Stimulated activated CD4-positive, alpha-beta T cell treated with anti-CD3 and anti-CD28 coated beads, Interleukin-1b, Interleukin-23, amount 100 ng/mL, for 1 hour (primary cell): ENCODE measurements at places on chromosomes 4 and X.

DNA sequence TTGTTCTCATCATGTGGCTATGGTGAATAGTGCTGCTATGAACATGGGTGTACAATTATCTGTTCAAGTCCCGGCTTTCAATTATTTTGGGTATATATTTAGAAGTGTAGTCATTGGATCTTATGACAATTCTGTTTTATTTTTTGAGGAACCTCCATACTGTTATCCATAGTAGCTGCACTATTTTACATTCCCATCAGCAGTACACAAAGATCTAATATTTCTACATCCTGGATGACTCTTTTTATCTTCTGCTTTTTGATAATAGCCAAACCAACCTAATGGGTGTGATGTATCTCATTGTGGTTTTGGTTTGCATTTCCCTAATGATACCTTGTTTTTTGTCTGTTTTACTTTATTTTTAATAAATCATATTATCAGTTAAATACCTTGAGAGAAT, 12.9 kb upstream of the IL13RA1 start:
- DNase-seq, result no peak

GRCh38 chr4:114734594-114734993, 136.0 kb downstream of the UGT8 start:
- no peak for DNase-seq

- no peak for DNase-seq
These were observed 87.7 kb upstream of the EFHC2 start for GRCh38 chrX:44431194-44431593.

DNA sequence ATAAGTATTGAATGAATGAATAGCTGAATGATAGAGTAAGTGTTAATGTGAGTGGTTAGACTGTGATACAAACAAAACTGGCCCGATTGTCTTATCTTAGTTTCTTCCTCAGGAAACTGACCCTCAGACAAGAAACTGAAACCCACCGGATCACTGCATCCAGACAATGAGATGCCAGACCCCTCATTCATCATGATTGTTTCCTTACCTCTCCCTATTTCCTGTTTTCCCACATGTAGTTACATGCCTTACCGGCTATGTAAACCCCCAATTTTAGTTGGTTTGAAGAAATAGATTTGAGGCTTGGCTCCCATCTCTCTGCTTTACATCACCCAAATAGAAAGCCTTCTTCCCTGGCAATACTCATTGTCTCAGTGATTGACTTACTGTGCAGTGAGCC, 218.9 kb upstream of the PPP1R2C start:
- no peak for DNase-seq

- no peak for DNase-seq
These were observed 272.8 kb upstream of the EPHA5 start for GRCh38 chr4:65943076-65943475.

DNA sequence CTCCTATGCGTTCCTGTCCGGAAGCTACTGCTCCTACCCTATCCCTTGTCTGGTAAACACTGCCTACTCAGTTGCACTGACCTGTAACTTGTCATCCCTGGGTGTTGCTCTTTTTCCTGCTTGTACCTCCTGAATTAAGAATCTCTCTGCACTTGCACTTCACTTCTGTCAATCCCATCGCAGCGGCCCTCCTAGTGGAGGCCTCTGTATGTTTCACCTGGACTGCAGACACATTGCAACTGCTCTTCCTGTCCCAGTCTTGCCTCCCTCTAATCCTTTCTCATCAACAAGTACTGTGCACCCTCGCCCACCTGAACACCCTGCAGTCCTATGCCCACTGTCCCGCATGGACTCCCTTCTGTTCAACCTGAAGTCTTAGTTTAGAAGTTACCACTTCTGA, 8.0 kb downstream of the GK start:
- no peak for DNase-seq

GRCh38 chr4:8254076-8254475, 15.5 kb upstream of the HTRA3 start:
- DNase-seq, result no peak

DNA sequence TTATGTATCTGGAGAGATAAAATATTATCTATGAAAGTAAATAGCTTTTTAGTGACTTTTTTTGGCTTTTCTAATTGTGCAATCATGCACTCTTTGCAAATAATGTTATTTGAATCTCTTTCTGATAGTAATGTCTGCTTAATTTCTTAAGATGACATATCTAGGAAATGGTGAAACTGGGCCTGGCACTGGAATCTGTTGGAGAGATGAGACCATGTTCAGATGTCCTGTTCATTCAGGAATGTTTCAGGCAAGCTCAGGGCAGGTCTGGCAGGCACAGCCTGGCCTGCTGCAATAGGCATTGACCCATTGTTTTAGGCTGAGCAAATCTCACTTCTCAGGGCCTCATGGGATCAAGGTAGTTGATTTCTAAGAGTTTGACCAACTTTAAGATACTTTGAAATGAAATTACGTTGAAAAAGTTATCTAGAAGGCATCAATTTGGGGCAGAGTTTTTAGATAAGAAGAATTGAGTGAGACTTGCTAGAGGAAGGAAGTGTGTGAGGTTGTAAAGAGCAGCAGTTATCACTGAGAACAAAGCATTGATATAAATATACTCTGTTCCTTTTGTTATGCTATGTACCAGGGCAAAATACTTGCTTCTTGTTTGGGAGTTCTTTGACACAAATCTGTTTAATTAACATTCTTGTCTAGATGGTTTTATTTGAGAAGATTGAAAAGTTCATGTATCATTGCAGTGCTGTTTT, 133.0 kb upstream of the LEF1 start:
- no peak for DNase-seq

- no peak for DNase-seq
These were observed 803.6 kb upstream of the ADGRL3 start for GRCh38 chr4:60396341-60397049.

DNA sequence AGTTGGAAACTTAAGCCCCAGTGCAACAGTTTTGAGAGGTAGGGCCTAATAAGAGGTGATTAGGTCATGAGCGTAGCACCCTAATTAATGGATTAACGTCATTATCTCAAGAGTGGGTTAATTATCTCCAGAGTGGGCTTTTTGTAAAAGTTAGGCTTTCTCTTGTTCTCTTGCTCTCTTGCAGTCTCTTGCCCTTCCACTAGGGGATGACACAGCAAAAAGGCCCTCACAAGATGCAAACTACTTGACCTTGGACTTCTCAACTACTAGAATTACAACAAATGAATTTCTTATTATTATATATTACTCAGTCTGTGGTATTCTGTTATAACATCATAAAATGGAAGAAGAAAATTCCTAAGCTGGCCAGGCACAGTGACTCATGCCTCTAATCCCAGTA, 22.1 kb upstream of the NDST3 start:
- DNase-seq, result no peak

DNA sequence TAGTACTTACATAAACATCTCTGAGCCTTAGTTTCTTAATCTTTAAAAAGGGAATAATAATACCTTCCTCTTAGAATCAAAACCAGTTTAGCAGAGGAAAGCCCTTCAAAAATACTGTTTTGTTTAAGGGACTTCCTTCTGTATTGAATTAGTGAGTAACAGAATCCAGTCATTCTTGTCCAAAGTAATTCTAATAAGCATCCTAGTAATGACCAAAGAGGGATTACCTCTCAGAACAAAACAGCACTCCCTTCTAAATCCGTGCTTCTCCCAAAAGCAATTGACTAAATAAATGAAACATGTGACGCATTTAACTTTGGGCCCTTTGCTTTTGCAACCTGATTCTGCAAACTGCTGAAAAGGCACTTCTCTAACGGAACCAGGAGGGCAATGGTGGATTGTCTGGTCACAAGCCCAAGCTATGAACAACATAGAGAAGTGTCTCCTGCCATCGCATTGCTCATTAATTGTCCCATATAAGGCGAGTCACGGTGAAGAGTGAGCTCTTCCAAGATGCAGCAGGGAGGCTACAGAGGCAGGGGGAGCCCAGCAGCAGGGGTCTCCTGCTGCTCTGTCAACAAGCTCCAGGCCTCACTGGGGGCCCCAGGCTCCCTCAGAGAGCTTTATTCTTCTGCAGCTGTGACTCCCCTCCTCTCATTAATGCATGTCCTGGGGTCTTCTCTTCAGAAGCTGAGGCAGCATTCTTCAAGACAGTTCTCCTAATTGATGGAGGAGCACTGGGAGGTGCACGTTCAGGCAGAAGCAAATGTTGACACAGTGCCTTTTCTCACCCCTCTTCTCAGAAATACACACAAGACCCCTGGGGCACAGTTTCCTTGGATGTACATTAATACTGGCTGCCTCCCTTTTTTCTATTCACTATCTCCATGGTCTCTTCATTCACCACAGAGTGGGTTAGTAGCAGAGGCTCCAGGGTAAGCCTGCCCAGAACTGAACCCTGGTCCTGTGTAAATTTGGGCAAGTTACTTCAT, 419.6 kb upstream of the RASGEF1B start:
- DNase-seq, result no peak

DNA sequence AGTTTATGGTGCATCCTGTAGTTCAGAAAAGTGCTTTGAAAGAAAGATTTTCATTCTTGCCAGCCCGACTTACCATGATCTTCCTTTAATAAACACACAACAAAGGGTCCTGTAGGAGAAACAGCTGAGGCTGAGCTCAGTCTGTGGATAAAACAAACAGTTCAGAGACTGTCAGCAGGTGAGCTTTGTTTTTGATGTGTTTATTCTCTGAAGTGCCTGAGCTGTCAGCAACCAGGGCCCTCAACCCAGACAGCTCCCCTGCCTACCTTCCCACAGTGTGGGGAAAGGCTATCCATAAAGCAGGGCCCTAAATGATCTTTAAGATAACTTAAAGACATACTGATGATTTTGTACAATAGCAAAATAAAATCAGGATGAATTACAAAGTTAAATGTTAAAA, 459.2 kb upstream of the GALNT7 start:
- no peak for DNase-seq

GRCh38 chr4:100257567-100257966, 67.3 kb upstream of the DDIT4L start:
- no peak for DNase-seq

- no peak for DNase-seq
These were observed 25.1 kb upstream of the FAM156A start for GRCh38 chrX:52983321-52984000.

GRCh38 chrX:138923805-138924204, 212.3 kb upstream of the FGF13 start:
- no peak for DNase-seq

DNA sequence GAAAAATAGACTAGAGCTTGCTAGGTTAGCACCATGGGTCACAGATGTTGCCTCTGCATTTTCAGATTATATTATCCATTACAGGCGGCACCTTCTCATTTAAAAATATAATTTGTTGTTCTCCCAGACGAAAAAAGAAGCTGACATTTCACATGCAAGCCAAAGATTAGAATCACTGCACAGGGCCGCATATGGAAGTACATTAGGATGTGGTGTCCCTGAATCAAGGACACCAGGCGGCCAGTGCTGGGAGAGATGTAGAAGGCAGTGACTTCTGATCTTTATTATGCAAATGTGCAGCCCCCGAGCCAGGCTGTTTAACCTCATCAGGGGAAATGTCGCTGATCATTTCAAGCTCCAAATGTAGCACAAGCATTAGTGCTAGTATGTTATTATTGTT, 22.8 kb downstream of the REELD1 start:
- DNase-seq, result no peak

DNA sequence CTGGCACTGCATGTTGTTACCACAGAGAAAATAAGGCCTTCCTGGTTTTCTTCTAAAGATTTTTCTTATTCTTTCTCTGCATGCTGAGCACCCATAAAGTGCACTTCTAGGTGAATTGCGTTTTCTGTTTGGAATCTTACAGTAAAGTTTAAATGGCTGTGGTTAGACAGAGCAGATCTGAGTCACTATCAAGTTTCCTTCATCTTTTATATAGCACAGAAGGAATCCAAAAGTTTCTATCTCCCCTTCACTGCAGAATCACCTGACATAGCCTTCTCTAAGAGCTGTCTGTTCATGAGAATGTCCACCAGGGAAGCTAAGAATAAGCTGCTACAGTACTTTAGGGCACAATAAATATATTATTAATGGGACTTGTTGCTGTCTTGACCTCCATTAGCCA, 455.5 kb upstream of the FAM241A start:
- DNase-seq, result no peak

DNA sequence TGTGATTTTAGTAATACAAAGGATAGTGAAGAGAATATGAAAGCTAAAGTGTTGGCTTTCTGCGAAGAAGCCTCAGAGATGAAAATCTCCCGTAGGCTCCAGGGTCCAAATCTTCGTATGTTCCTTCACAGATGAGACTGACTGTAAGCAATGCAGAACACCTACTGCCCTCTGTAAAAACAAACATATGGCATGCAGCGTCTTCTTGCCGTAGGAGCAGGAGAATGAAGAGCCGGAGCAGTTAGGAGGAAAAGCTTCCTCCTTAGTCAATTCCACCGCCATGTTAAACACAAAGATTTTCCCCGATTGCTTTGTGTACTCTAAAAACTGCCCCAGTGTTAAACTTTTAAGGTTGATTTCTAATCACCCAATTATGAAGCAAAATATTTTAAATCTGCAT, 22.5 kb downstream of the RWDD4 start:
- DNase-seq, result no peak

GRCh38 chrX:123797543-123798447, 62.1 kb upstream of the XIAP start:
- DNase-seq, result no peak

- DNase-seq, result no peak
These were observed 1.9 kb downstream of the GK start for GRCh38 chrX:30654989-30655607.

GRCh38 chr4:154489558-154490233, 1.9 kb downstream of the DCHS2 start:
- no peak for DNase-seq

GRCh38 chr4:98744372-98745150, 86.2 kb upstream of the TSPAN5 start:
- no peak for DNase-seq

DNA sequence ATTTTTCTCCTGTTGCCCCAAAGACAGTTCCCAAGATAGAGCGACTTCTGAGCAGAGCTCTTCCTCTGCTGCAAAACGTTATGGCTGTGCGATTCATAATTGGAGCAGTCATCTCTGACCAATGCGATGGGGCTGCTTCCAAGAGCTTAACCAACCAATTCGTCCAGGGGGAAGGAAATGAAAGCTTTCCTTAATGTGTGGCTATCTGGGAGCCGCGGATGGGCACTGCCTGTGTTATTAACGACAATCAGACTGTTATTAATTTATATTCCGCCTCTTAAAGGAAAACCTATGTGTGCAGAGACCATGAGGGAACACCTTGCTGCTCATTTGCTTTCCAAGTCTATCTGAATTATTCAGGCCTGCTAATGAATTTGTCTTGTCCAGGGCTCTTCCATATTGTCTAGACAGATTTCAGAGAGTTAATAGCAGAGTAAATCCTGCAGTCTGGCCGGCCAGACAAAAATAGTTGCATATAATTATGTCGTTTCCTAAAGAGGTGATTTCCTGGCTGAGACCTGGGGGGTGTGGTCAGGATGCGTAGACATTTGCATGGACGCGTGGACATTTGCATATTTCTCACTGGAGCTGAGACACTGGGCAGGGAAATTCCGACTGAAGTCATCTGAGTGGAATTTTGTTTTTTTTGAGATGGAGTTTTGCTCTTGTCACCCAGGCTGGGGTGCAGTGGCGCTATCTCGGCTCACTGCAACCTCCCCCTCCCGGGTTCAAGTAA, 135.4 kb downstream of the HMX1 start:
- DNase-seq, result no peak

- no peak for DNase-seq
These were observed 187.5 kb upstream of the SLITRK2 start for GRCh38 chrX:145630081-145630480.
